ENCODE measurements at places on chromosomes 13 and 19.
A peak's percentile ranks its signal among the peaks of the same experiment; 100 is the strongest.

- DNase-seq: no peak
Measured at GRCh38 chr13:33649212-33649878, 168.6 kb upstream of the RFC3 start.

GRCh38 chr19:11364935-11365334 lies 9.5 kb upstream of the SWSAP1 start:
- no peak for DNase-seq

- no peak for DNase-seq
Measured at GRCh38 chr13:103640606-103641005, 574.4 kb upstream of the SLC10A2 start.

- no peak for DNase-seq
Measured at GRCh38 chr13:51637852-51638215, 53.6 kb downstream of the WDFY2 start.

DNA sequence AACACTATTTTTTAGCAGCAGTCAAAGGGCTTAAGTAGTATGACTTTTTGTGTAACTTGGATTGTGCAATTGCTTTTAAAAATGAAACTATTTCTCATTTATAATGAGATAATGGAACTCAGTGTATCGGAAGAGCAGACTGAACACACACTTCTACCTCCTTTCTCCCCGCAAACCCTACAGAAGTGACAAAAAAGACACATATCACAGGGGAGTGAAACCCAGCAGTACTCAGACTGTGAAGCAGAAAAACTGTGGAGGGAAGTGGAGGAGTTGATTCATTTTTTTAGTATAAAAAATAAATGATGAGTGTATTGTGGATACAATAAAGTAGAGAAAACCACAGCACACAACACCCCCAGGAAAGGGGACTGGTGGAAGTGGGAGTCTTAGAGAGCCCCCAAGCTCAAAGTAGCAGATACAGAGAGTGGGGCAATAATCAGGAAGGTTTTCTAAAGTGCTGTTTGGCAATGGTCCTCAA lies 9.7 kb downstream of the LPAR6 start:
- no peak for DNase-seq

DNA sequence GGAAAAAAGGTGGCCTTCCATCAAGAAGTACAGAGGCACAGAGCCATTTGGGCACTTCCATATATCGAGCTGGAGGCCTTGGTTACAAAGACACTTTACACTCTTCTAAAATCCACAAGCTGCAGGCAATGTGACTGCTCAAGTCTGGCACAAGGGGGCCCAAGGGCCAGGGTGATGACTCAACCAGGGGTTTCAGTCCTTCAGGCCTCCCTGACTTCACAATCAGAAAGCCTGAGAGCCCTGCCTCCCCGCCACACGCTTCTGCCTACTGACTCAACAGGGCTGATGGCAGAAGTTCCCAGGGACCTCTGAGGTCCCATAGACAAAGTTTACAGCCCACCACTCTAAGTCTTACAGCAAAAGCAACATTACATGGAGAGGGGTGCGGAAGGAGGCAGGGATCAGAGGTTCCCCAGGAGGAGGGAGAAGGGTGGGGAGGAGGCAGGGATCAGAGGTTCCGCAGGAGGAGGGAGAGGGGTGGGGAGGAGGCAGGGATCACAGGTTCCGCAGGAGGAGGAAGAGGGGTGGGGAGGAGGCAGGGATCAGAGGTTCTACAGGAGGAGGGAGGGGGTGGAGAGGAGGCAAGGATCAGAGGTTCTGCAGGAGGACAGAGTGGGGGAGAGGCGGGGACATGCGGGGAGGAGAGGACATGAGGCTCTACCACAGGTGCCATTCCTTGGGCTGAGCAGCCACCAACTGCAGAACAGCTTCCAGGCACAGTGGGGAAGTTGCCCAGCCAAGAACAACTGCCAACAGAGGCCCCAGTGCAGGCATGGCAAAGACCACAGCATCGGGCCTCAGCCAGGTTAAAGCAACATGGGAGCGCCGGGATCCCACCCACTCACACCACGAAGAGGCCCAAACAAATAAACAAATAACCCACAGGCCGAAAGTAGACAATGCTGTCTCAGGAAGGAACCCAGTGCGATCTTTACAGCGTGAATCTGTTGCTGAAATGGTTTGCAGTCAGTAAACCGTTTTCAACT lies 52.0 kb downstream of the SLC7A1 start:
- no peak for DNase-seq

DNA sequence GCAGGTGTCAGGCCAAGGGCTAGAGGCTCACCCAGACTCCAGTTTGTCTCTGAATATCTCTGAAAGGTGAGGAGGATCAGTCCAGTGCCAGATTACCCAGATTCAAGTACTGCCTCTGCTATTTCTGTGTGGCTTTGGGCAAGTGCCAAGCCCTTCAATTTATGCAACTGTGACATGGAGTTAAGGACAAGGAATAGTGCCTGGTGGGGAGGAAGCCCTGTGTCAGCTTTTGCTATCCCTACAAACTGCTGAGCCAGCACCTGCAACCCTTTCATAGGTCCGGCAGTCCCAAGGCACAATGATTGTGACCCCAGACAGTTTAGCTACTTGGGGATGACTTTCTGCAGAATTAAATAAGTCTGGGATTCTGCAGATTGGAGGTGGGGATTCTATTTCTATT lies 123.0 kb downstream of the KL start:
- DNase-seq: no peak

DNA sequence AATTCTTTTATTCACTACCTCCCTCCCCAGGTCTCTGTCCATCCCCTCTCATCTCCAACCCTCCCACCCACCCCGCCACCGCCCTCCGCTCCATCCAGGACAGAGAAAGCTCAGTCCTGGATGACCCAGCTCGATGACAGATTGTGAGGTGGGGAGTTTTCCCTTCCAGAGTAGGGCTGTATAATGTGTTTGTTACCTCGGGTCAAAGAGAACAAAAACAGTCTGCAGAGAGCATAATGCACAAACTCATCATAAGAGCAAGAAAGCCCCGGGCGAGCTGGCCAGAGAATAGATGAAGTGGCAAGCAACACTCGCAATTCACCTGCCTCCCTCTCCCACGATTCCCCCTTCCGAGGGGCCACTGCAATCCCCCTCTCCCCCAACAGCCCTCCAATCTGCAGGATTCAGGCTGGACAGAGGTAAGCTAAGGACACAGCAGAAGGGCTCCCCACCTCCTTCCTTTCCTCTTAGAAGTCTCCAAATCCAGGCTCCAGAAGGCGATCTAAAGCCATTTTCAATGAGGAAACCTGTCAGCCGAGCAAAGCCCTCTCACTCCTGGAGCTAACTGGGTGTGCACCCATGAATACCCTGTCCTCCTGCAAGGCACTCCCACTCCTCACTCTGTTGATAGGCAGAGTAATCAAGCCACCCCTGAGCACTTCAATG lies 2.6 kb downstream of the CACNA1A start:
- no peak for DNase-seq

DNA sequence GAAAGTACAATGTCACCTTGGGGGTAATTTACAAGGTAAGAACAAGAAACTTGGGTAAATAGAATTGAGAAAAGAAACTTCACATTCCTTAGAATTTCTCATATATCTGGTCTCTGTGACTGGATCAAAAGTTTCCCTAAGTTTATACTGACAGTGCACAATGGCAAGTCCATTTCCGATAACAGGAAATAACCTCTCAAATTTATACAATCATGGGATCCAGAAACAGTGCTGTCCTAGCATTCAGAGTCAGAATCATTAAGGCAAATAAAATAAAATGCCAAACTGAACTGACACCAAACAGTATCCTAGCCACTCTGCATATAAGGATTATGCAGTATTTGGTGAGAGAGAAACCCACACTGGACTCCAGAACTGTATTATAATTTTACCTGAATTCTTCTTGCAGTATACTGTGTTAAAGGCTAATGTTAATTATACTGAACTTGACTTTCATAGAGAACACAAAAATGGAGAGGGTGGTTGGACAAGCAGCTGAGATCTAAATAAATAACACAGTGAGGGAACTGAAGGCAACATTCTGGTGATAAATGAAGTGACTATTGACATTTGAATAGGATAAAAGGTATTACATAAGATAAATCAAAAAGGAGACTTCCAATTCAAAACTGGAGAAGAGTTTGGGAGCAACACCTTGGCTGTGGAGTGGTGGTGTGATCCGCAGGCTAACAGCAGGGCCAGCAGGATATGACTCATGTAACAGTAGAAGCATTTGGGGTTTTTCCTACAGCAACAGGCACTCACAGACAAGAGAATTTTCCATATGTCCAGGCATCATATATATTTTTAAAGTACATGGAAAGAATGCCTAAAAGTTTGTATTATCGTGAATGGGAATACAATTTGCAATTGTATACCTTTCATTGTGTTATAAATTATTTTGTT lies 932.5 kb upstream of the MIR17HG start:
- DNase-seq: no peak

GRCh38 chr19:7895565-7895964 lies 7.3 kb downstream of the LRRC8E start:
- no peak for DNase-seq

DNA sequence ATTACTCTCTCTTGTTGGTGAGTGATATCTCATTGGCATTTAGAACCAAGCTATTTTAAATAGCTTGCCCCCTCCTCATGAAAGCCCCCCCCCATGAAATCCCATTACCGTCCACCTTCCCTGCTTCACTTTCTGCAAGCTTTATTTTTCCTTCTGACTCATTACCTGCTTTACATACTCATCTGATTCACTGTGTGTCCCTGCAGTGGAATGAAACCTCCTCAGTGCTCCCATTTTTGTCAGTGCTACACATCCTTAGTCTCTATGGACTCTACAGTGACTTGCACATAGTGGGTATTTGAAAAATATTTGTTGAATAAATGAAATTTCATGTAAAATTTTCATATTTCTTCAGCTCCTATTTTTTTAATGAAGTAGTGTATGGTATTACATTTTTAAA lies 62.3 kb downstream of the DOCK9 start:
- no peak for DNase-seq

DNA sequence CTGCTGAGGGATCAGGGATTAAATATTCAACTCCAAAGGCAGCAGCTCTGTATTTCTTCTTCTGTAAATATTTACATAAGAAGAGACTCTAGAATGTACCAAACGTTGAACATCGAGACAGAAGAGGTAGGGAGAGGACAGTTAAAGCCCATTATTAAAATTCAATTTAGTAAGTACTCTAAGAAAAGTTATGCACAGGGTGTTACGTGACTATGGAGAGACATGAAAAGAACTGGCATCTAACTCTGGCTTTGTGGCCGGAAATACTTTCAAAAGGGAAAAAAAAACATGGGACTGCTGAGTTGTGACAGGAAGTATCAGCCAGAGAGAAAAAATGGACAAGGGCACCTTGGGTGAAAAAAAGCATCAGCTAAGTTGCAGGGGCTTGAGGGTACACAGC lies 36.7 kb downstream of the LNX2 start:
- no peak for DNase-seq

- peak; percentile 33 for DNase-seq
Measured at GRCh38 chr19:11881151-11881800, 6.3 kb upstream of the ZNF69 start.

DNA sequence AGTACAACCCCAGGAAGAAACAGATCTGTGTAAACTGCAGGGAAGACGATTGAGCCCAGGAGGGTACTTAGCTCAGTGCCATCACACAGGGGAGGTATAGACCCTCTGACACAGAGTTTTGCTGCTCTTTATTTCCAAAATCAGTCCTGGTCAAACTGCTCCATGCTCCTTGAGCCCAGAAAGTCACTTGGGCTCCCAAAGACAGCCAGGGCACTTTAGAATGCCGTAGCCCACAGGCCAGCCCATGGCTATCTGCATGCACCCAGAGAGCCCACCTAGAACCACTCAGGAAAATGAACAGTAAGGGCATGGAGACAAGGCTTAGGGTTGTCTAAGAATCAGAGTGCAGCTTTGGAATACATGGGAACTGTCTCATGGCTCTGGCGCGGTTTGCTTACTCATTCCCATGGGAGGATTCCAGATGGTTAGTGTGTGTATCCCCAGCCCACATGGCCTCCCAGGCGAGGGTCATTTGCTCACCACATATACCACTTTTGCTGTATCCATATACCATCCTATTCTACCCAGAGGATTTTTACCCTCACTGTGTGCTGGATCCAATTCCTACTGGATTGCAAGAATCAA lies 14.7 kb upstream of the PDCD5 start:
- no peak for DNase-seq

DNA sequence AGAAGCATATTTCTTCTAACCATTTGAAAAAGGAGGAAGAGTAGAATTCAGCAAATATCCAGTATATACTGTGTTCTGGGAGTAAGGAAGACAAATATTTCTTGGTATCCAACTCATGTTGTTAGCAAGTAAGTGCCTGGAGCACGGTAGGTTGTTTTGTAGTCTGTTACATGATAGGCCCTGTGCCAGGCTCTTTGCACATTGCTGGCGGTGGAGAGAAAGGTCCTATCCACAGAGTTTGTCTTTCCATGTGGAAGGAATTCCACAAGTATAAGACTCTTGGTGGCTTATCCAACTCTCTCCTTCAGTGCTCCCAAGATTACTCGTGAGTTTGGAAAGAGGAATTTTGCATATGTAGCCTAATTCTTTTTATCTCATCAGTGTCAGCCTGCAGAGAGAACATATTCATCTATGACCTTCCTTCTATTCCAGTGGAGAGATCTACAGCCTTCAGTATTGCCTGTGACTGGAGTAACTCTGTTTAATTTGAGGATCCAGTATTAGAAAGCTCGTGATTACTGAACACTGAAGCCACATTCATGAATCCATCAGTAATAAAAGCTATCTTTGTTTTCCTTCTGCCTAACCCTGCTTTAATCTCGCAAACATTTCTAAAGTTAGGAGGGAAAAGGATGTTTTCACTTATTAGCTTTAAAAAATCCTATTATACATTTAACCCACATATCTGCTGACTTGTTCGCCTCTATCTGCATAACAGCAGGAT lies 183.9 kb upstream of the CSNK1A1L start:
- no peak for DNase-seq

- no peak for DNase-seq
Measured at GRCh38 chr19:6768236-6768785, 1.1 kb upstream of the SH2D3A start.

- DNase-seq: no peak
Measured at GRCh38 chr19:6725513-6726231, 5.2 kb upstream of the C3 start.

DNA sequence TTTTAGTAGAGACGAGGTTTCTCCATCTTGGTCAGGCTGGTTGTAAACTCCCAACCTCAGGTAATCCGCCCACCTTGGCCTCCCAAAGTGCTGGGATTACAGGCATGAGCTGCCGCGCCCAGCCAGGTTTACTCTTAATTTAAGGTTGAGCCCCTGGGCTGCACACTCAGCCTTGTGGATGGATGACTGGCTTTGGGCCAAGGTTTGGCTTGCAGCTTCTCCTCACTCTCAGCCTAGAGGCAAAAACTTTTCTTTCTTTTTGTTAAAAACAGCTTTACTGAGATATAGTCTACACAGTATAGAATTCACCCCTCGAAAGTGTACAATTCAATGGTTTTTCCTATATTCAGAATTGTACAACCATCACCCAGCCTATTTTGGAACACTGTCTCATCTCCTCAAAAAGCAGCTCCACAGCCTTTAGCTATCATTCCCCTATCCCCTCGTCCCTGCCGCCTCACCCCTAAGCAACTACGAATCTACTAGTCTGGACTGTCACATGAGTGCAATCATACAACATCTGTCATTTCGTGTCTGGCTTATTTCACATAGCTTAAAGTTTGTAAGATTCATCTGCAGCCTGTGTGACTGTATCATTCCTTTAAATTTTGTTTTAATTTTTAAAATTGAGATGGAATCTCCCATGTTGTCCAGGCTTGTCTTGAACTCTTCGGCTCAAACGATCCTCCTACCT lies 14.5 kb upstream of the TSPAN16 start:
- no peak for DNase-seq

GRCh38 chr13:46320406-46320805 lies 66.6 kb downstream of the RUBCNL start:
- peak; percentile 39 for DNase-seq

Data from CD8-positive, alpha-beta T cell (primary cell).